ENCODE measurements at places on chromosomes 13 and 19.

DNA sequence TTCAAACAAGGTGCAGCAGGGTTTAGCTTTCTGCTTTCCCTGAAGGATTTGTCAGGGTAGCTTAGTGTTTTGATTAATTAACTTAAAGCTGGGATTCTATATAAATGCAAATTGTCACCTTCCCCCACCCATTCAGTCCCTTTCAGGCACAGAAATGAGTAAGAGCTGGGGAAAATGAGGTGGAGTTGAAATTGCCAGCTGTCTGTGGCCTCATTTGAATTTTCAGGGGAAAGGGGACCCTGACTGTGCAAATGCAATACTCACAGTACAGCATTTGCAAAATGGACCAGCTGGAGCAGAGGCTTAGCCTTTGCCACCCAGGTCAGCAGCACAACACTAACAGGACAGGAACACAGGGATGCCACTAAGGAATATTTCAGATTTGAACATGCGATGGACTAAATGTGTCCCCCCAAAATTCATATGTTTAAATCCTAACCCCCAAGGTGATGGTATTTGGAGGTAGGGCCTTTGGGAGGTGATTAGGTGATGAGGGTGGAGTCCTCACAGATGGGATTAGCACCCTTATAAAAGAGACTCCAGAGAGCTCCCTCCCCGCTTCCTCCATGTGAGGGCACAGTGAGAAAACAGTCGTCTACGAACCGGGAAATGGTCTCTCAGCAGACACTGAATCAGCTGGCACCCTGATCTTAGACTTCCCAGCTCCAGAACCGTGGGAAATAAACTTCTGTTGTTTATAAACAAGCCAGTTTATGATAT, 59.5 kb upstream of the CYSLTR2 start:
- no peak for DNase-seq

GRCh38 chr13:50894012-50894411, 15.6 kb upstream of the RNASEH2B start:
- DNase-seq, result no peak

DNA sequence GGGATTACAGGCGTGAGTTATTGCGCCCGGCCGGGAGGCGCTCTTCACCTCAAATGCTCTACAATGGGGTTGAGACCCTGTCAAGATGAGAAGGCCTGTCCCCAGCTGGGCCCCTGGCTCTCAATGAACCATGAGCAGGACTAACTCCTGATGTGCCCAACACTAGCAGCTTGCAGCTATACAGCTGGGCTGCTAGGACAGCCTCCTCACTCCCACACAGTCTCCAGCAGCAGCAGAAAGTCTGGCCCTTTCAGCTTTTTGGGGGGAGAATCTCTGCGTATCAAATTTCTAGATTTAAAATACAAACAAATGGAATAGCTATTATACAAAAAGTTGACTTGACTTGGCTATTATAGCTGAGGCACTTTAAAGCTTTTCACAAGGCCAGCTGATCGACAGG, 30.2 kb downstream of the TMTC4 start:
- DNase-seq, result no peak

- no peak for DNase-seq
Measured at GRCh38 chr13:75325711-75326110, 156.3 kb downstream of the TBC1D4 start.

DNA sequence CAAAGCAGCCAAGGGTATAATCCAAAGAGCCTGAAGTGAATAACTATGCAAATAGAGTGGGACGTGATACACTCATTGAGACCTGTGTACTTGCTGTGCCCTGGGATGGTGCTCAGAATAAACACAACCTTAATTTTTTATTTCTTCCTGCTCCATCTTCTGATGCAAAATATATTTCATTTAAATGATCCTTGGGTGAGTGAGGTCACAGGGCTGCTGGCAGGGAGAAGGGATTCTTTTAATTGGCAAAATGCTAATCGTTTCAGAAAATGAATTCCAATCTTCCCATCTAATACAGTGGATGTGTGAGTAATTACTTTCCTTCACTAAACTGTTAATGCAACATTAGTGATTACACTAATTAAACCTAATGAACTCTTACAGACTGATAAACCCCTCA, 63.5 kb downstream of the SIAH3 start:
- no peak for DNase-seq

DNA sequence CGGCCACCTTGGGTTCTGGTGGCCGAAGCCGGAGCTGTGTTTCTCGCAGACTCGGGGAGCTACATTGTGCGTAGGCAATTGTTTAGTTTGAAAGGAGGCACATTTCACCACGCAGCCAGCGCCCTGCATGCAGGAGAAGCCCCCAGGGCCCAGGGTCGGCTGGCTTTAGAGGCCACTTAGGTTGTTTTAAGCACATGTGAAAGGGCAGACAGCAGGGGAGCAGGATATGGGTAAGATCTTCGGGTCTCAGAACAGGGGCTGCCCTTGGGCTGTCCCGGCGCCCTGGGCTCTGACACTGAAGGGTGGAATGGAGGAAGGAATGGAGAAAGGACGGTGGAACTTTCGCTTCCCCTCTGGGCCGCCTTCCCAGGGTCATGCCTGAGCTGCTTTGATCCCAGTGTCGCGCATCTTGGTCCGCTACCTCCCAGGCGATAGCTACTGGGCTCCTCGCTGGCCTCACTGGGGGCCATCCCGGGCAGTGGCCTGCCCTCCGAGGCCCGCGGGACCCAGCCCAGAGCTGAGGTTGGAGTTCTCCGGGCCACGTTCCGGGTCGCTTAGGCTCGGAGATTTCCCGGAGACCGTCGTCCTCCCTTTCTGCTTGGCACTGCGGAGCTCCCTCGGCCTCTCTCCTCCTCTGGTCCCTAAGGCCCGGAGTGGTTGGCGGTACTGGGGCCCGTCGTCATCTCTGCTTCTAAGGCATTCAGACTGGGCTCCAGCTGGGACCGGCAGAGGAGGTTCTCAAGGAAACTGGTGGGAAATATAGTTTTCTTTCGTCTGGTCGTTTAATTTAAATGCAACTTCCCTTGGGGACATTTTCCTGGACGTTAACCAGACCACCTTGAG, 4.3 kb upstream of the POU4F1 start:
- DNase-seq, result no peak

DNA sequence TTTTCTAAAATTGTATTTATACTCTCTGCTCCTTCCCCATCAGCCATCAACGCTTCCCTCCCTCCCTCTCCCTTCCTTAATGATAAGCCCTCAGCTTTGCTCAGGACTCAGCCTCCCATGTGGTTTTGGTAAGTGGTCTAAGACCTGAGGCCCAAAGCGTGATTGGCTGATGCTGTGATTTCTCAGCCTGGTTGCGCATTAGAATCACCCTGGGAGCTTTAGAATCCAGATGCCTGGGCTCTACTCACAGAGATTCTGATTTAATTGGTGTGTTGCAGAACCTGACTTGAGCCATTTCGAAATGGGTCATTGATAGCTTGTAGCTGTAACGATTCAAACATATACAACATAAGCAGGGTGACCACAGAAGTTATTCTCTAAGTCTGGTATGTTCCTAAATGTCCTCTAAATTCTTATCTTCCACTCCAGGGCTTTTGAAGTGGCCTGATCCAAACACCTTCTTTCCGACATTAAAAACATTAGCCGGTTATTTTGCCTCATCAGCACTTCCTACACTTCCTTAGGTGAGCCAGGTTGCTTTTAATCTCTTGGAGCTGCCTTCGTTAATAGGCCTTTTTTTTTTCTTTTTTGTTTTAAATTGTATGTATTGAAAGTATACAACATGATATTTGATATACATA, 60.6 kb downstream of the LRCH1 start:
- no peak for DNase-seq

DNA sequence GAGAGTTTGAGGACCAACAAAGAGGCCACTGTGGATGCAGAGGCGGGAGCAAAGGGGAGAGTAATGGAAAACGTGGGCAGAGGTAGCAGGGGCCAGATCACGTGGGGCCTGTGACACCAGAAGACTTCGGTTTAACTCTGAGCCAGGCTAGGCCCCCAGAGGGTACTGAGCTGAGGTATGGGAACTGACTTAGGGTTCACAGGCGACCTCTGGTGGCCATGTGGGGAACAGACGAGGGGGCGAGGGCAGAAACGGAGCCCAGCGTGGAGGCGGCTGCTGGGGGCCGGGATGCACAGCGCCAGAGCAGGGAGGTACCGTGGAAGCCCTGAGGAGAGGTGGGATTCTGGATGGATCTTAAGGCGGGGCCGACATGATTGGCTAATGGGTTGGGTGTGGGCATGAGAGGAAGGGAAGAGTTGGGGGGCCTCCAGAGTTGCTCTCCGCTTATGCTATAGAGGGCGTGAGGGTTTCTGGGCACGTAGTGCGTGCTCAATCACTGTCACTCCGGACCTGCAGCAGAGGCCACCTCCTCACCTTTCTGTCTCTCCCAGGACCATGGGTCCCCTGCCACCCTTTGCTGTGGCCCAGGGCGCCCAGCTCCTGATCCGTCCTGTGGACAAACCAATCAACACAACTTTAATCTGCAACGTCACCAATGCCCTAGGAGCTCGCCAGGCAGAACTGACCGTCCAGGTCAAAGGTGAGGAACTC, 13.7 kb downstream of the PVR start:
- DNase-seq, result no peak

DNA sequence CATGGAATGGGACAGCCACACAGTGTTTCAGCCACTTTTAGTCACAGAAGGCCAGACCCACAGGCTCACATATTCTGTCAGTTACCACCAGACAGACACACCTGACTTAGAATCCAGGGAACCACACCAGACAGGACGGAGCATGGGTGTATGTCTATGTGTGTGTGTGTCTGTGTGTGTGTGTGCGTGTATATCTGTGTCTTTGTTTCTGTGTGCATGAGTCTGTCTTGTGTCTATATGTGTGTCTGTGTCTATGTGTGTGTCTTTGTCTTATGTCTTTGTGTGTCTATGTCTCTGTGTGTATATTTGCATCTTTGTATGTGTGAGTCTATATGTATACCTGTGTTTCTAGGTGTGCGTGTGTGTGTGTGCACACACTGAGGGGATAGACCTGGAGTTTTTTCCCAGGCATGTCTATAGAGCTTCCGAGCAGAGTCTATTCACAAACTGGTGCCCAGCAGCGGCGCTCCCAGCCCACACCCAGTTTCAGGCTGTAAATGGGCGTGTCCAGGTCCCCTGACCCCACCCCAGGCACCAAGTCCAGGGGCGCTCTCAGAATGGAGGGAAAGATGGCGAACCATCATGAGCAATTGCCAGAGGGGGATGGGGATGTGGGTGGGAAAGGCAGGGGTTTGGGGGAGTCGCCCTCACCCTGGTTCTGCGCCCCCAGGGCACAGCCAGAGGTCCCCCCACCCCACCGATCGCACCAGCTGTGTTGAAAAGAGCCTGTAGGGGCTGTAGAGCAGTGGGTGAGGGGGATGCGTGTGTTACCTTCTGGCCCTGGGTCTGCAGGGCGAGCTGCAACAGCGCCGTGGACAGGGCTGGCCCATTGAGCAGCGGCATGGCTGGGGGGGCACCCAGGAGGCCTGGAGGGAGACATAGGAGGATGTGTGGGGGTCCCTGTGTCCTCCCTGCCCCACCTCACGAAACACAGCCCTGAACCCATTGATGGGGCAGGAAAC, 6.3 kb upstream of the FDX2 start:
- DNase-seq, result no peak

- DNase-seq, result no peak
Measured at GRCh38 chr13:92187378-92187989, 789.1 kb downstream of the GPC5 start.

- DNase-seq, result no peak
Measured at GRCh38 chr19:39834287-39834841, 402 bp upstream of the DYRK1B start.

GRCh38 chr13:22451327-22451741, 729.4 kb upstream of the SGCG start:
- no peak for DNase-seq

- no peak for DNase-seq
Measured at GRCh38 chr19:37227996-37228395, 10.0 kb downstream of the ZNF383 start.
